ENCODE measurements at places on chromosomes 1 and 21.

DNA sequence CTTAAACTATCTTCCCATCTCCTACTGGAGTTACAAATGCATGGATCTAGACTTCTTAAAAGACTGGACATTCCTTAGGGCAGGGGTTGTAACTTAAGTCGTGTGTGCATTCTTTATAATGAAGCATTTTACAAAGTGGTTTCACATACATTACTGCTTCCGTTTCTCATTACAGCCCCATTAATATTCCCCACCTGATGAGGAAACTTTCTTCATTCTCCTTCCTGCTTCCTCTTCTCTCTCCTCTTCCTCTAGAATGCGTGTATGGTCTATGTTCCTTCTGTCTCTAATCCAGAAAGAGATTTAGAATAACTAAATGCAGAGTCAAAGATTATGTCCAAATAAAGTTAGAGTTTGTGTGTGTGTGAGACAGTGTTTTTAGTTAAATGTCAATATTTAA lies 1.8 kb upstream of the CAP1 start:
- peak; percentile 14 for DNase-seq

GRCh38 chr1:24897263-24898151 lies 32.6 kb downstream of the RUNX3 start:
- no peak for DNase-seq

DNA sequence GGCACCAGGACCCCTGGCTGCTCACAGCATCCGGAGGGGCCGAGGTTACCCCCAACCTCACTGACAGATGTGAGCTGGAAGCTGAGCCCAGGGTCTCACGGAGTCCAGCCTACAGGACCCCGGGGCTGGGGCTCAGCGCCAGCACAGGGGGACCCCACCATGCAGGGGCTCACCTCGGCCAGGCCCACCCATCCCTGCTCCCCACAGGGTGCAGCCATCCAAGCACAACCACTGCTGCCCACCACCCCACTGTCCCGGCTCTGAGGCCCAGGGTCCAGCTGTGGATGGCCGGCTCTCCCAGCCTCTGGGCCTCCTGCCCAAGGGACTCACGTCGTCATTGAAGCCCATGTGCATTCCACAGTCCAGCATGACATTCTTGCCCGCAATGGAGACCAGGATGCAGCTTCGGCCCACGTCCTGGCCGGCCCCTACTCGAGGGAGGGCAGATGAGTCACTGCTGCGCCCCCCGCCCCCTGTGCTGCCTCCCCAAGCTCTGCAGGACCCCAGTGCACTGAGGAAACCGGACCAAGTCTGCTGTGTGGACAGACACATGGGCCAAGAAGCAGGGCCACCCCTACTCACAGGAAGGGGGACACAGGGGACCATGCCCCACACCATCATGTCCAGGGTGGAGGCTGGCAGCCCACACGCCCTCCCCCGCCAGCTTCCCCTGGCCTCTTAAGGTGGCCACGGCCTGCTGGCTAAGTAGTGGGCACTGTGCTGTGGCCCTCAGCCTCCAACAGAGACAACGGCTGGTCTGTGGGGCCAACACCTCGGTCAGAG lies 3.6 kb downstream of the INTS11 start:
- no peak for DNase-seq

DNA sequence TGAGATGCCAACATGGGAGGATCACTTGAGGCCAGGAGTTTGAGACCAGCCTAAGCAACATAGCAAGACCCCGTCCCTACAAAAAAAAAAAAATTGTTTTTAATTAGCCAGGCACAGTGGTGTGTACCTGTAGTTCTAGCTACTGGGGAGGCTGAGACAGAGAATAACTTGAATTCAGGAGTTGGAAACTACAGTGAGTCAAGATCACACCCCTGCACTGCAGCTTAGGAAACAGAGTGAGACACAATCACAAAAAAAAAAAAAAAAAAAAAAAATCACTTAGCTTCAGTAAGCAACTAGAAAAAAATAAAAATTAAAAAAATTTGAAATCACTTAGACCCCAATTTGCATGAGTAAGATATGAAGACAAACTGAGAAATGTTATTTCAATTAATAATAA lies 53.5 kb downstream of the FMO4 start:
- DNase-seq: no peak
